Urothelium cell line (cell line): ENCODE measurements at places on chromosomes 4 and X.

- DNase-seq: no peak
Measured at GRCh38 chrX:24479924-24480323, 14.8 kb downstream of the PDK3 start.

DNA sequence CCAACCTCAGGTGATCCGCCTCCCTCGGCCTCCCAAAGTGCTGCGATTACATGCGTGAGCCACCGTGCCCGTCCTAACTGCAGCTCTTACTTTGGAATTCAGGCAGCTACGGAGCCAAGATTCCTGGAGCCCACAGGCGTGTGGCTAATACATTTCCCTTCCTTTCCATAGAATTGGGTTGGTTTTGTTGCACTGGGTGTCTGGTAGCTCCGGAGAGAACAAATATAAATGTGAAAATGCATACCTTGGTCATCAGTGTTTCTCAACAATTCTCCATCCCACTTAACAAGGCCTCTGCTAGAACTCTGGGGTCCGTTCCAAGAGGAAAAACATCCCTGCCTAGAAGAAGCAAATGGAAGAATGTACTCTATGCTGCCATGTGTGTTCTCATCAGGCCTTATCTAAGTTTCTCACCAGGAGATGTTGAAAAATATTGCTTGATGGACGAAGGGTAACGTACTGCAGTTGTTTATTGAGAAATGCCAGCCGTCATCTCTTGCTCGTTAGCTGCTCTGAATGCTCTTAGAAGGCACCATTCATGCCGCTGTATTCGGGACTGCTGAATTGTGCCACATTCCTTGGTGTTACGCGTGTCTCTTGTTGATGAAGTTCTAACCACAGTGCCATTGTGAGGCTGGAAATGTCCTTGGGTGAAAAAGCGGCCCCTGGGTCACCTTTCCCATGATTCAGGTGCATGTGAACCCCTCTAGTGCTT lies 50.5 kb upstream of the CD99 start:
- DNase-seq: no peak

DNA sequence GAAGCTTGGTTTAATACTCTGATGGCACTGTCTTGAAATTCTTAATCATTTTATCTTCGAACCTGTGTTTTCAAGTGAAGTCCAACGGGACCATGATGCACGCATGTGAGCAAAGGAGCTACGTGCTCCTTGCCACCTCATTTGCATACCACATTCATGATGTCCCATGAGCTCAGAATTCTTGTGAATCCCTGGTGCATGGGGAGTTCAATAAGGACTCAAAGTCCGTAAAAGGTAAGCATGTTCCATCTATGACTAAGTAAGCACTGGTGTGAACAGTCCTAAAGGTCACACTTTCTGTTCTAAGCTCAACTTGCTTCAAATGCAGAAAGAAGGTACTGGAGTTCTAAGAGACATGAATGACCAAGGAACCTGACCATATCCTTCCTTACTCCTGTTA lies 13.1 kb upstream of the GPM6B start:
- no peak for DNase-seq

- DNase-seq: no peak
Measured at GRCh38 chrX:154988719-154989118, 33.8 kb downstream of the F8 start.

DNA sequence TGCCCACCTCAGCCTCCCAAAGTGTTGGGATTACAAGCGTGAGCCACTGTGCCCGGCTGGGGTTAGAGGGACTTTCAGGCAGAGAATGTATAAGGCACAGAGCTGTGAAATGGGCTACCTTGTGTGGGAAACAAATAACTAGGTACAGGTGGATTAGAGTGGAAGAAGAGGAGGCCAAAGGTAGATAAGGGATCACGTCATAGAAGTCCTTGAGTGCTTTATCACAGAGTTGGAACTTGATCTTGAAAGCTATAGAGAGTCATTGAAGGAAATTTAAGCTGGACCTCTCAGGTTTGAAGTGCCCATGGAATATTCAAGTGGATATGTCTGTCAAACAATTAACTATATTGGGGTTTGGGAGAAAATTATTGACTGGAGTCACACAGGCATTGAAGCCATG lies 8.4 kb downstream of the N4BP2 start:
- no peak for DNase-seq

GRCh38 chr4:169410839-169411770 lies 140.3 kb upstream of the SH3RF1 start:
- DNase-seq: no peak

GRCh38 chrX:39592776-39593175 lies 505.0 kb downstream of the BCOR start:
- DNase-seq: no peak

- no peak for DNase-seq
Measured at GRCh38 chr4:123987408-123987807, 590.8 kb downstream of the SPRY1 start.

DNA sequence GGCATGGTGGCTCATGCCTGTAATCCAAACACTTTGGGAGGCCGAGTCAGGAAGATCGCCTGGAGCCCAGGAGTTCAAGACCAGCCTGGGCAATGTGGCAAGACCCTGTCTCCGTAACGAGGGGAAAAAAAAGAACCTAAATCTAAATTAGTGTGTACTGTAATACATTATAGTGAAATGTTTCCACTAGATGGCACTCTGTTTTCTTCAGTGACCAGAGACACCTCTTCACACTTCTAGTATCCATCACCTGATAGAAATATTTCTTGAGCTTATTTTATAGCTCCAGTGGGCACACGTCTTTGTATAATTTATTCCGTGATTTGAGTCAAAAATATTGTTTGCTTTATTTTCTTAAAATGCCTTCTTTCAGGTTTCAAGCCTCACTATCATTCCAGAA lies 600.9 kb upstream of the DIPK2B start:
- DNase-seq: no peak

GRCh38 chrX:150730719-150731118 lies 37.5 kb downstream of the MTMR1 start:
- no peak for DNase-seq

DNA sequence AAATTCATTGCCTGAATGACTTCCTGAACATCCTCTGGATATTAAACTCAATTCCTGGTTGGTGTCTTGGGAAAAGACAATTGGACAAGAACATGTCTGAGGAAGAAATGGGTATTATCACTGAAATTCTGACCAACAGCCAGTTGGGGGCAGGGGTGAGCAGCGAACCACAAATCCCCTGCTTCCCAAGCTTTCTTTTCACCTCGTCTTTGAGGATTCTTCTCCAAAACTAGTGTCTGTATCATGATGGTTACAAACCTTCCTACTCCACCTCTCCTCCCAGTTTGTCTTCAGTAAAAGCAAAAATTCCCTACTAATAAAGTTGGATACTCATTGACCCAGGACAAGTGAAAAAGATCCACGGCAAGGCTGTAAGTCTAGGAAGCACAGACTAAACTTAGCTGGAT lies 48.3 kb upstream of the WDR1 start:
- peak; percentile 38 for DNase-seq

GRCh38 chr4:140777894-140778293 lies 21.7 kb upstream of the TBC1D9 start:
- no peak for DNase-seq

- peak; percentile 3 for DNase-seq
Measured at GRCh38 chrX:72545990-72546389, 26.7 kb downstream of the HDAC8 start.

DNA sequence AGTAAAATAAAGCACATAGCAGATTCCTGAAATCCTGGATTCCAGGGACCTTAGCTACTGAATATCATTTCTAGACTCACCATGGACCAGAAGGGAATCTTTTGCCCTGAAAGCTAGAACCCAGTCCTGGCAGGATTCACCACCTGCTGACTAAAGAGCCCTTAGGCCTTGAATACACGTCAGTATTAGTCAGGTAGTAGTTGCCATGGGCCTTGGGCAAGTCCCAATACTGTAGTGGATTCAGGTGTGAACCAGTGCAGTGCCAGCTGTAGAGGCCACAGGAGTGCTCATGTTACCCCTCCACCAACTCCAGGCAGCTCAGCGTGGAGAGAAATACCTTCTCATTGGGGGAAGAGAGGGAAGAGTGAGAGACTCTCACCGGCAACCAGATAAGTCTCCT lies 64.1 kb upstream of the UBQLN2 start:
- no peak for DNase-seq

DNA sequence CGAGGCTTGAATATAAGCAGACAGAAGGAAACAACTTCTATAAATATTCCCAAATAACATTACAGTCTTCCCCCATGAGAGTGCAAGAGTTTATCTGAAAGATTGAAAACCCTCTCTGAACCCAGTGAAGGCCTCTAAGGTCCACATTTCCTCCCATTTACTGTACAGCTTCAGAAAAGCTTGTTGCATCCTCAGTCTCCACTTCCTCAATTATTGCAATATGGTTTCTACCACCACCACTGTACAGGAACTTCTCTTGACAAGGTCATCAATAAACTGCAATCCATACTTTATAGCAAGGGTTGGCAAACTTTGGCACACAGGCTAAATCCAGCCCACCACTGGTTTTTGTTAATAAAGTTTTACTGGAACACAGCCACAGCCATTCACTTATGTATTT lies 239.0 kb downstream of the THOC2 start:
- no peak for DNase-seq

DNA sequence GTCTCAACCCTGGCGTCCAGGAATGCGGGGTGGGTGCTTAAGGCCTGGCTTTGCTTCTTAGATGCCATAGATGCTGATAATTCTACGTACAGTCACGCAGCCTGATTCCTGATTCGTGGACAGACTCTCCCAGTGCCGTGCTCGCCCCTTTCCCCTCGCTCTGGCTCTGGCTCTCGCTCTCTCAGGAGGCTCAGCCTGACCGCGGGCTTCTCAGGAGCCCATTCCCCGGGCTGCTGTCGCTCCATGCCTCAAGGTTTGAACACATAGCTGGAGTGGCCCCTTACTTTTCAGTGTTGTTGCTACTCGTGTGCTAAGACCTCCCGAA lies 59.2 kb upstream of the ZC4H2 start:
- peak; percentile 23 for DNase-seq

DNA sequence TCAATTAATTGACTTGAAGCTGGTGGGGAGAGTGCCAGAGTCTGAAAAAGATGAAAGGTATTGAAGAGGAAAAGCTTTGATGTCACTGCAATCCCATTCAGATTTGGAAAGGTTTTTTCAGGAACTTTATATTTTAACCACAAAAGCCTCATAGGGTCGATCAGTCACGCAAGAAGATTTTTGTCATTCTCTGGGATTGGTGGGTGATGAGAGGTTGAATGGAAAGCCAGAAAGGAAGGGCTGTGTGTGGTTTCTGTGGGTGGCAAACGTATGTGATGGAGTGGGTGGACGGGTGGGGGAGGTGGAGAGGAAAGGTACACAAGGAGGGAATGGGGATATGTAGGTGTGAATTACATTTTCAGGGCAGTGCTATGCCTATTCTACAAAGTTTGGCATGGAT lies 173.8 kb upstream of the SCML1 start:
- no peak for DNase-seq

- peak; percentile 53 for DNase-seq
Measured at GRCh38 chr4:140256335-140256734, 102.4 kb upstream of the MAML3 start.

GRCh38 chr4:158599150-158599549 lies 72.5 kb downstream of the C4orf46 start:
- DNase-seq: no peak

- DNase-seq: no peak
Measured at GRCh38 chr4:80219301-80220025, 22.2 kb downstream of the PRDM8 start.

DNA sequence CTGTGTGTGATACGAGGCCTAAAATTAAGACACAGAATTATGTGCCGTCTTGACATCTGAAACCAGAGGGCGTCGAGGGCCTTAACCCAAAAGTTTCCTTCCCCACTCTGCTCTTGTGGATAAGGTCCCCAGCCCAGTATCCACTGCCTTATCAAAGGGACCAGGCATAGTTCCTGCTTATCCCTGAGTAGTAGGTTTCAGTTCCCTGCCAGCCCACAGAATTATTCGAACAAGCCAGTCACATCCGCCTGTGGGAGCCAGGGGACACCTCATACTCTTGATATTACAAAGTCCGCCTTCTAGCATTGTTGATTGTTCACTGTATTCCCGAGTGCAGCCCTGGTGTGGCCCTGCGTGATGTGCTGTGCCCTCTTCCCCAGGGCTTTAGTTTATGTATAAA lies 5.4 kb upstream of the MMRN1 start:
- no peak for DNase-seq

DNA sequence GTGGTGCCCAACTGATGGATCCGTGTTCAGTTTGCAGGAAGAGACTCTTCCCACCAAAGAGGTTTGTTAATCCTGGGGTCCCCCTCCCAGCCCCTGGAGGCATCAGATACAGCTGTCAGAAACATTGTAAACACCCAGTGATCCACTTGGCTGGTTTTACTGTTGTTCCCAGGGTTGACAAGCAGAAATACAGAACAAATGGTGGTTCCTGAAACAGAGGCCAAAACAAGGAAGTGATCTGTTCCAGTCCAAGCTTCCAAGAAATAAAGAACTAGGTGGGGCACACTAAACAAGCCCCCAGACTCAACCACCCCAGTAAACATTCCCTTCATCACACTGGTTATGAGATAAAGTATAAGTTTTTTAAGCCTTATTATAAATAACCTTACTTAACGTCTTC lies 1.4 kb downstream of the TMLHE start:
- DNase-seq: no peak

- DNase-seq: no peak
Measured at GRCh38 chrX:13483773-13484172, 85.6 kb upstream of the EGFL6 start.

- DNase-seq: no peak
Measured at GRCh38 chrX:86407371-86407770, 259.1 kb downstream of the DACH2 start.

GRCh38 chr4:76533314-76533713 lies 98.3 kb downstream of the SHROOM3 start:
- no peak for DNase-seq
